Stimulated activated CD4-positive, alpha-beta T cell treated with anti-CD3 and anti-CD28 coated beads, Interleukin-1b, Interleukin-23, amount 100 ng/mL, for 4 hours (primary cell): ENCODE measurements at places on chromosomes 3 and 15.

DNA sequence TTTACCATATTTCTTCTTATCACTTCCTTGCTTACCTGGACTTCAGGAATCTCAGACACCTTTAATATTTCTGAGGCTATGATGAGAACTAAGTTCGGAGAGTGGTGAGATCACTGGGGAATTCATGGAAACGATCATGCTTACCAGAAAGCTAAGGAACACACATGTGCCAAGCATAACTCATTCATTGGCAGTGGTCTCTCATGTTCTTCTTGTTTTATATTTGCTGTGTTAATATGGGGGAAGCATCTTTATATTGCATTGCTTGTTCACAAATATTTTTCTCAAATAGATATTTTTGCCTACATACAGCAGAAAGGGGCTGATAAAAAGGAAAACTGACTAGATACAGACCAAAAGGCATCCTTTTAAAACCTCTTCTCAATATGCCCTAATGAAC lies 55.8 kb downstream of the COL6A6 start:
- DNase-seq, result no peak

DNA sequence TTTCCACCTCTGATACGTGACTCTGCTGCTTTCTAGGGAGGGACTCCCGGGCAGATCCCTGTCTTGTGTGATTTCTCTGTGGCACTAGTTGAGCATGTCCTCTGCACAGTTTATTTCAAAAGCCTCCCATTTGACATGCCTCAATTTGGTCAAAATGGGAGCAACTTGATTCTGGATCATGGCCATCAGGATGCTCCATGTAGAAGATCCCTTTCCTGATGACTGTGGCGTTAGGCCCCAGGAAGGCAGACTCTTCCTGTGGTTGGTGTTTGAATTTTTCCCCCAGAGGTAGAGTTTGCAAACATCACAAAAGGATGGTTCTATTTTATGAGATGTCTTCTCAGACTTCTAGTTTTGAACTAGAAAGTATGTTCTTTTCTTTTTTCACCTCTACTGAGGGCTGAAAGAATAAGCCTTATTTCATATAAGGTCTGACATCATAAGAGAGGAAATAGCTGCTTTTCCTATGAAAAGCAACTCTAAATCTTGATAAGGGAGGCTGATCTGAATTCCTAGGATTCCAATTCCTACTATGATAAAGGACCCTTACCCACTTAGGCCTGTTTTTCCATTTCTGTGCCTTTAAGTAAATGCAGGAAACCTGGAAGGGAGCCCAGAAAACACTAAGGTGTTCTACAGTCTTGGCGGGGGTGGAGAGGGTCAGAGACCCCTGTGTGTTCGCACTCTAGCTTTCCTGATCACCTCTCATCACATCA lies 243.8 kb upstream of the CHRM5 start:
- DNase-seq, result no peak

- DNase-seq, result no peak
Measured at GRCh38 chr3:137219801-137220445, 262.1 kb downstream of the IL20RB start.

- no peak for DNase-seq
Measured at GRCh38 chr3:37255990-37256308, 81.6 kb upstream of the LRRFIP2 start.

DNA sequence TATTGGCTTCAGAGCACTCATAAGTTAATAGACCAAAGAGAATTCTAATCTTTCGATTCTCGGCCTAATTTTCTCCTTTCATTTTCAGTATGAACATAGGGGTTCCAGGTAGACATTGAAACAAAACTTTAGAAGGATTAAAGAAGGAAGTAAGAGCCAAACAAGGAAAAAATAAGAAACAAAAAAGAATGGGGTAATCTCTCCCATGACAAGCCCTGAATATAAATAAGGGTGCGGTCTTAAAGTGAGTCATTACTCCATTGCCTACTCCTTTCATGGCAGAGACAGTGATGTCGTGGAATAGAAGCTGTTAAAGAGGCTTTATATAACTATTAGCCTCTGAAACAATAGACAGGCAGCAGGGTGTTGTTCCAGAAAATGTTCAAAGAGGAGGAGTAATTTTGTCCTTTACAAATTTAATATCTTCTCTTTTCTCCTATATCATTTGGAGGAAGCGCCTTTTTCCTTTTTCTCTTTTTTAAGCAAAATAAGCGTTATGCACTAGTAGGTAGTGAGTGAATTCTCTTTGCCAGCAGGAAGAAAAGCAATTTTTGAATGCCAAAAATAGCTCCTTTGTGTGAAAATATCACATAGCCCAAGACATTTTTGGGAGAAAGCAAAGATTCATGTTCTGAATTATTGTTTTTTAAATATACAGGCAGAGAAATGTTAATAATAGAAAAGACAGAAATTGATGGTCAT lies 607.9 kb upstream of the KCNMB2 start:
- DNase-seq, result no peak

DNA sequence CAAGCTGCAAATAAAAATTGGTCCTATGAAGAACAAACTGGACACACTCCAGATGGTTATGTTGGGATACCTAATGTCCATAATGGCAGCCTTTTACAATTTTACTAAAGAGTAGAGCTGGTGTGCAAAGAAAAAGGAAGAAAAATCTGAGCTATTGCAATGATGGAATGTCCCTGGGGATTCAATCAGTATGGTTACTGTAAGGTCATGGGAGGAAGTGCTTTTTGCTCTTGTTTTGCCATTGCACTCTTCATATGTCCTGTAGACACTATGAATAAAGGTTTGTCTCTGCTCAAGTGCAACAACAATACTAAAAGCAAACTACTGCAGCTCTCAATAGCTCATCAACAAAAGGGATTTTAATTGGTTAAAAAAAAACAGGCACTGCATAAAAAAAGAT lies 5.4 kb downstream of the PFN2 start:
- DNase-seq, result no peak

GRCh38 chr15:85636351-85636750 lies 158.4 kb downstream of the KLHL25 start:
- no peak for DNase-seq

- no peak for DNase-seq
Measured at GRCh38 chr3:107753494-107753893, 230.7 kb downstream of the BBX start.

DNA sequence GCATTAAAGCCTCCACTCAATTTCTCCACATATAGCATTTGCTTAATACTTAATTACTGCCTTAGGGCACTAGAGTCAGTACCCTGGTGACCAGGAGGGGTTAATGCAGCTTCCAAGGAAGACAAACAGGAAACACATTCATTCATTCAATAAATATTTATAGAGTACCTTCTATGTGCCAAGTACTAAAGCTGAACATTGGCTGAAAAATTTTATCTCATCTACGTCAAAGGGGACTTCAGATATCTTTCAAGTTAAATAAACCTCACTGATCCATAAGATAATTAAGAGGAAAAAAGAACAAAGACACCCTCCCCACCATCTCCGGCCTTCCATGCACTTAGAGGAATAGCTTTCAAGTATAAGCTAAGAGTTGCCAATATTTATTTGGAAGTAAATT lies 156.9 kb upstream of the PRICKLE2 start:
- no peak for DNase-seq

GRCh38 chr15:87877114-87877810 lies 379.3 kb downstream of the NTRK3 start:
- no peak for DNase-seq

- no peak for DNase-seq
Measured at GRCh38 chr3:64651741-64652241, 36.0 kb downstream of the ADAMTS9 start.

DNA sequence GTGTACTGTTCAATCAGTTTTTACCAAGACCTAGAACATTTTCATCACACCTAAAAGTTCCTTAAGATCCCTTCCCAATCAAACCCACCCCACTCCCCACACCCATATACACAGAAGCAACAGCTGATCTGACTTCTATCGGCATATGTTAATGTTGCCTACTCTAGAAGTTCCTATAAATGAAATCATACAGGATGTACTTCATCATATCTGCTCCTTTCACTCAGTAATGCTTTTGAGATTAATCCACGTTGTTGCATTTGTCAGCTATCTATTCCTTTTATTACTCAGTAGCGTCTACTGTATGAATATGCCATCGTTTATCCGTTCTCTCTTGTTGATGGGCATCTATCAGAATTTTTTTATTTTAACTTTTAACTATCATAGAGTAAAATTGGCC lies 14.3 kb upstream of the FILIP1L start:
- DNase-seq, result no peak

GRCh38 chr15:59654046-59654445 lies 3.3 kb downstream of the GTF2A2 start:
- DNase-seq, result no peak

DNA sequence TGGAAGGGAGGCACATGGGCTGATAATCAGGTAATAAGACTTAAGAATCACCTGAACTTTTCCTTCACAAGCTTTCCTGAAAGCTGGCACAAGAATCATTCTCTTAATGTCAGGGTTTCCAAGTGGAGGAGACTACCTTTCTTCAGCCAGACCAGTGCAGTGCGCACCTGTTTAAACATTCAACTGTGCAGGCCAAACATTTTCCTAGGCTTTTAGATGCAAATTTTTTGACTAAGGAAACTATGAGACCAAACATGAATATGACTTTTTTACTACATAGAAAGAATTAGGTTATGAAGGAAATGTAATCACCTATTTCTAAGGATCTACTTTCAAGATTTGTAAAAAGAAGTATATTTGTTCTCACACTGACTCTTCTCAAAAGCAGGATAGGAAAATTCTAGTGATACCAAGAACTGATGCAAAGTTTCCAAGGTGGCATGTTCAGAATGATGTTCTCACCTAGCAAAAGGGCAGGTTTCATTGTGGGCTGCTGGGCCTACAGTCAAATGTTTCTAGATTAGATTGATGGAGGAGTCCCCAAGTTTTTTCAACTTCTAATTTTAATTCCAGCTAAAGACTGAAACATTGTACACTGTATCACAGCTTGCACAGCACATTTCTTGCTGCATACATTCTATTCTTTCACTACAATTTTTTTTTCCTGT lies 339.1 kb downstream of the TIGIT start:
- no peak for DNase-seq
